ENCODE measurements at places on chromosomes 3 and 15.

GRCh38 chr3:98359993-98360675 is 6.5 kb downstream of the OR5K4 start:
- DNase-seq, result peak; percentile 65

DNA sequence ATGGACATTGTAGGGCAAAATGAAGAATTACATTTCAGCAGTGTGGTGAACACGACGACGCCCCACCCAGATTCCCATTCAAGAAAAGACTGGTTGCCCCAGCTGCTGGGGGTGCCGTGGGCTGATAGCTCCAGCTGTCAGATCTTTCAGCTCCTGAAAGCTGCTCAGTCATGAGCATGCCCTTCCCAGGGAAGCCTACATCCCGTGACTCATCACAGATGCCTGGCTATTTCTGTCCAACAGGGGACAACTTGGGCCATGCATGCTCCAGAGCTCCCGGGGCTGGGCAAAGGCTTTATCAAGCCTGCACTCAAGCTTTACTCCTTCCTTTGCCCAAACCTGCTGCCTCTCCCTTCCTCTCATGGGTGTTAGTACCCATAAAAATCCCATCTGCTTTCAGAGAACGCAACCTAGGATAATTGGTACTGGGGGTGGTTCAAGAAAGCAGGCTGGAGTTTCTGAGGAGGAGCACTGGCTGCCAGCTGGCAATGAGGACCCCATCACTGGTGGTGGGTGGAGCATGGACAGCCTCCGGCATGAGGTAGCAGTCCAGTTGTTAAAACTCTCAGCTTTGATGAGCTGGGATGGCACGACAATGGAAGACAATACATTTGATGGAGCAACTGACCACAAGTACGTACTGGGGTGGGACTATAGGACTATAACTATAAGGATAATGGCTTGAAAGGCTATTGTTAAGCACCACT is 16.4 kb upstream of the ST8SIA2 start:
- peak; percentile 60 for DNase-seq

- DNase-seq, result no peak
Measured at GRCh38 chr15:57683481-57683880, 23.0 kb upstream of the POLR2M start.

DNA sequence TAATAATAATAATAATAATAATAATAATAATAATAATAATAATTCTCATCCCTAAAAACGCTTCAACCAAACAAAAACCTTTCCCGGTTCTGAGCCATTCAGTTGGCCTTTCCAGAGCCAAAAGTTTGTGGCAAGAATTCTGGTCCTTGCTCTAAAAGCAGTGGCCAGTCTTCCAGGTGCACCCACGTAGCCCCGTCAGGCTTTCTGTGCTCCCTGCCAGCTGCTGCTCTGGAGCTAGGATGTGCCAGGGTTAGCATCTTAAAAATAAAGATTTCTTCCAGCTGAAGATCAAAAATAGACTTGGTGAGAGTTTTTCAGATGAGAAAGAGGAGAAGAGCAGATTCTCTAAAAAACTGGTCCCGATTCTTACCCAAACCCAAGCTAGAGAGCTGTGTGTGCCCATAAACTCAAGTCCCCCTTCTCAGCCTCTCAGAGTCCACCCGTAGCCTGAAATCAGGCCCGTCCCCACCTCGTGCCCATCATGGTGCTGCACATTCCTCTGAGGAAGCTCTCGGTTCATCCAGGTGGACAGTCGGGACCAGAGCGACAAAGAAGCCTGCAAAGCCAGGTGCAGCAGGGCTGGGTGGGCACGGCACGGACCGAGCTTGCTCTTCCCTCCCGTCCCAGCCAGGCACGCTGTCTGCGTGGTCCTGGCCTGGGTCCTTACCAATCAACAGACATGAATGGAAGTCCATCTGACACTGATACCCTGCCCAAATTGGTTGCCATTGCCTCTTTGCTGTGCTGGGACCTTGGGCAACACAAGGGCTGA is 155.6 kb downstream of the LRRC28 start:
- DNase-seq, result no peak

DNA sequence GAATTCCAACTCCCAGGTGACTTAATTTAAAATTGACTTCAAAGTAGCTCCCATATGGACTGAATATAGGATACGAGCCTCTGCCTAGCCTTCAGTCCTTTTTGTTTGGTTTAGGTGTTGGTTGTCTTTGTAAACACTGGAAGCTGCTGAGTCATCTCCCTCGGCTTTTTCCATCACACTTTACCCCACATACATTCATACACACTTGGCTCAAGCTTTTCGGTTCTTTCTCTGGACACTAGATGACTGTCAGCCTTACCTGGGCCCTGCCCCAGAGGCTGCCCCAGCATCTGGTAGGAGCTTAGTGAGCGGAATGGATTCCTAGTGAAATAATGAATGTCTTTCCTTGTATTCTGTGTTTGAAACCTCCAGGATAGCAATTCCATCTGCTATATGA is 201.5 kb upstream of the IL12A start:
- peak; percentile 94 for DNase-seq

DNA sequence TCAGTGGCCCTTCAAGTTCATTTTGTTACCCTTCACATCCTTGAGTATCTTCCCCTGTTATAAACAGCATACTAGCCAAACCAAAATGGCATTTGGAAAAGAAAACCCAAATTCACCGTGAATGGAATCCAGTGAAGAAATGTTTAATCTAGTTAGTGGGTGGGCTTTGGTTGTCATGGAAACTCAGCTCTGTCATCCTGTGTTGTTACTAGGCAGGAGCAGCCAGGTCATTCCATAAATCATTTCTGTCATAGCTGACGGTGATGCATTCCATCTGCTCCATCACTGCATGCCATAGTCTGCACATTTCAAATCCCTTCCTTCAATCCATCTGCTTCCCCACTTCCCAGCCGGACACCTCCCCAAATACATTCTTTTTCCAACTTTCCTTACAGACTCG is 140.4 kb upstream of the CGNL1 start:
- DNase-seq, result no peak

- peak; percentile 100 for DNase-seq
Measured at GRCh38 chr3:197394464-197395321, 96.3 kb upstream of the DLG1 start.

- DNase-seq, result no peak
Measured at GRCh38 chr3:42957573-42957972, 21.5 kb upstream of the GASK1A start.

- peak; percentile 28 for DNase-seq
Measured at GRCh38 chr15:101578443-101578894, 73.7 kb downstream of the TM2D3 start.

GRCh38 chr3:52120556-52121463 is 33.4 kb downstream of the POC1A start:
- peak; percentile 19 for DNase-seq

GRCh38 chr3:29721789-29722188 is 440.9 kb downstream of the RBMS3 start:
- DNase-seq, result no peak

DNA sequence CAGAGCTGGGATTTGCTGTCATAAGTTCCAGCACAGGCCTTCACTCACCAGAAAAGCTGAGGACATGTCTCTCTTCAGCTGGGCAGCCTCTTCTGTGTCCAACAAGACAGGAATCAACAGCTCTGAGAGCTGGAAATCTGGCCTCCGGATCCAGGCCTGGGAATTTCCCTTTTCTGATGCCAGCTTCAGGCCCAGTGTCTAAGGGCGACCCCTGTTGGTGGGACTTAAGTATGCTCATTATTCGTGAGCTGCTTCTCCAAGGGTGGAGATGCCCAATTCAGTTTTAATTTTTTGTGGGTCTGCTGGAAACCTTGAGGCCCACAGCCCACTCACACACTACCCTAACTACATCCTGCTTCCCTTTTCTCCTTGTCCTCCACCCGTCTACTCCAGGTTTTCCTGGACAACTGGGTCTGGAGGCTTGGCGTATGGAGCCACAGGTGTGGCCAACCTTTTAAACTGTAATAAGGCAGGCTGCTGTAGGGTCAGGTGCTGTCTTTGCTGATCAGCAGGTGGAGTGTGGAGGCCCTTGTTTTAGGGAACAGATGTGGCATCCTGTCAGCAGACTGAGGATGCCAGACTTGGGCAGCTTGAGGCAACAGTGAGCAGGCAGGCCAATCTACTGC is 2.6 kb upstream of the CEMIP start:
- peak; percentile 69 for DNase-seq

GRCh38 chr3:184633237-184633579 is 71.6 kb downstream of the EPHB3 start:
- DNase-seq, result no peak

GRCh38 chr15:49471733-49472132 is 48.7 kb downstream of the FGF7 start:
- no peak for DNase-seq

GRCh38 chr3:138845181-138845601 is 10.5 kb upstream of the PIK3CB start:
- no peak for DNase-seq

GRCh38 chr15:56244038-56244810 is 545 bp upstream of the RFX7 start:
- DNase-seq, result peak; percentile 85

- no peak for DNase-seq
Measured at GRCh38 chr3:150133293-150133692, 162.6 kb upstream of the PFN2 start.

GRCh38 chr15:77895742-77896141 is 181.8 kb downstream of the TBC1D2B start:
- DNase-seq, result no peak

DNA sequence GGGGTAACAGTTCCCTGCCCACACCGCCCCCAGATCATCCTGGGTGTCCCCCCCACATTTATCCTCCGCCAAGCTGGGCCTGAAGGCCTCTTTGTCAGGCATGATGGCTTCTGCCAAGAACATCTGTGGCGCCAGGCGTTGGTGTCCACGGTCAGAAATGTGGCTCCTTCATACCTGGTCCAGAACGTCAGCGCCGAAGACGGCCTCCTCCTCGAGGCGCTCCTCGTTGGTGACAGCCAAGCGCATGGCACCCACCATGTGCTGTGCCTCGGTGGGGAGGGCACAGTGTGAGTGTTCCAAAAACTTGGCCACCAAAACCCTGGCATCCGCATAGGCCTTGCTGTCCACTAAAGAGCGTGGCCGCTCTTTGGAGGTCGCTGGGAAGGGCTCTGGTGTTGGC is 146.5 kb downstream of the NSMCE3 start:
- DNase-seq, result no peak

DNA sequence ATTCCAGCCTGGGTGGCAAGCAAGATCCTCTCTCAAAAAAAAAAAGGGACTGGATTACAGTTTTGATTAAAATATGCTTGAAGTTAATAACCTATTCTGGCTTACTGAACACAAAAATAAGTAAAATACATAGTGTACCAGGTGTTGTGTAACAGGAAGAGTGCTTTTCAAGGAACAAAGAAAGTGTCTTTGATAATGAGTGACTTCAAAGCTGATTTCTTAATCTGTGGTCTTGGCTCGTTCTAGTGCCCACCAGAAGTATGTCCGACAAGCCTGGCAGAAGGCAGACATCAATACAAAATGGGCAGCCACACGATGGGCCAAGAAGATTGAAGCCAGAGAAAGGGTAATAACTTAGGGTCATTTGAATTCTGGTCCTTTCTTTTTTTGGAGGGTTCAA is 4.0 kb downstream of the RPL14 start:
- no peak for DNase-seq

GRCh38 chr3:33186524-33187367 is 31.9 kb downstream of the SUSD5 start:
- DNase-seq, result peak; percentile 71

GRCh38 chr15:37055481-37055880 is 44.9 kb downstream of the MEIS2 start:
- no peak for DNase-seq

GRCh38 chr15:35181538-35181937 is 96.4 kb upstream of the NANOGP8 start:
- DNase-seq, result peak; percentile 11

DNA sequence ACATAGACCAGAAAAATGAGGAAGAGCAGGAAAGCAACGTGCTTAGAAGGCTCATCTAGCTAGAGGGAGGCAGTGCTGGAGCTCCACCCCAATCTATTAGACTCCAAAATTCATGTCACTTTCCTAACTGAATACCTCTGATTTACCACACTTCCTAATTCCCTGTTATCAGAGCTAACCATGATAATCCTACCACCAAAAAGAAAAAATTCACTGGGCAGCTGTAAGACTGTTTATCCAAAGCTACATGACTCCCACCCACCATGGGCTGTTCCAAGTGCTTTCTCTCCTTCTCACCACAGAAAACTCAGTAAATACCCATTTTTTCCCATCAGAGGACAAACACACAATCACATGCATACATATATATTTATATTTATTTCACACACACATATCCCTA is 479.5 kb upstream of the WNT5A start:
- no peak for DNase-seq

- DNase-seq, result no peak
Measured at GRCh38 chr3:179791793-179792192, 139.0 kb downstream of the USP13 start.

GRCh38 chr15:51649659-51650521 is 27.3 kb upstream of the DMXL2 start:
- peak; percentile 59 for DNase-seq

Data from mammary epithelial cell (primary cell).